Keratinocyte (primary cell): ENCODE measurements at places on chromosomes 1 and 21.
A peak's percentile ranks its signal among the peaks of the same experiment; 100 is the strongest.

- H3K27me3 ChIP-seq = no peaks in the 10 kb centered on the region
- no peak overlapping the region for H3K4me3 ChIP-seq
- no peaks in the 10 kb centered on the region for H3K36me3 ChIP-seq
- no peak for DNase-seq
- H3K4me1 ChIP-seq = peaks cover 6% of the 10 kb centered on the region
These were observed 2.2 kb downstream of the PGM1 start for GRCh38 chr1:63595435-63595834.

- no peak overlapping the region for H3K27ac ChIP-seq
- DNase-seq = no peak
- H3K36me3 ChIP-seq = no peaks in the 10 kb centered on the region
- H3K4me1 ChIP-seq = no peaks in the 10 kb centered on the region
- no peaks in the 10 kb centered on the region for H3K27me3 ChIP-seq
- no peak overlapping the region for H3K4me3 ChIP-seq
These were observed 22.4 kb downstream of the MCOLN3 start for GRCh38 chr1:85025940-85026339.

GRCh38 chr1:40638097-40639036, 27.1 kb downstream of the RIMS3 start:
- H3K4me1 ChIP-seq = peaks cover 20% of the 10 kb centered on the region
- H3K4me3 ChIP-seq = no peak overlapping the region
- no peak overlapping the region for H3K27ac ChIP-seq
- peaks cover 5% of the 10 kb centered on the region for H3K27me3 ChIP-seq

GRCh38 chr1:66585002-66585401, 51.0 kb downstream of the SGIP1 start:
- no peak overlapping the region for H3K27ac ChIP-seq
- H3K27me3 ChIP-seq = no peaks in the 10 kb centered on the region

DNA sequence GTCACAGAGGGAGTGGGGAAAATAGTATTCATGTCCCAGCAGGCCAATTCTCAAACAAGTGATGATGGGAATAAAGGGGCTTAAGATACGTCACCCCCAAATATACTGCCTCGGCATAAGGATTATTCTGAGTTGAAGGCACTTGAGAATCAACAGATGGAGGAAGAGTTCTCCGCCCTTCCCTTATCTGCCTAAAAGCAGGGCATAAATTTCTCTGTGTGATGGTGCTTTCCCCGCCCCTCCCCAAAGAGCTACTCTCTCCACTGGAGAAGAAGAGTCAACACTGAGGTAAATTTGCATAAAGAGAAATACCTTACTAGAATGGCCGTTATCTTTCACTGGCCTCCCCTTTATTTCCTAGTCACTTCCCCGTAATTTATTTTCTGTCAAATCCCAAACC, 18.7 kb downstream of the BECN2 start:
- no peak overlapping the region for H3K27ac ChIP-seq

GRCh38 chr1:97461782-97462181, 459.1 kb downstream of the DPYD start:
- DNase-seq = no peak
- no peaks in the 10 kb centered on the region for H3K4me1 ChIP-seq
- H3K36me3 ChIP-seq = no peaks in the 10 kb centered on the region

DNA sequence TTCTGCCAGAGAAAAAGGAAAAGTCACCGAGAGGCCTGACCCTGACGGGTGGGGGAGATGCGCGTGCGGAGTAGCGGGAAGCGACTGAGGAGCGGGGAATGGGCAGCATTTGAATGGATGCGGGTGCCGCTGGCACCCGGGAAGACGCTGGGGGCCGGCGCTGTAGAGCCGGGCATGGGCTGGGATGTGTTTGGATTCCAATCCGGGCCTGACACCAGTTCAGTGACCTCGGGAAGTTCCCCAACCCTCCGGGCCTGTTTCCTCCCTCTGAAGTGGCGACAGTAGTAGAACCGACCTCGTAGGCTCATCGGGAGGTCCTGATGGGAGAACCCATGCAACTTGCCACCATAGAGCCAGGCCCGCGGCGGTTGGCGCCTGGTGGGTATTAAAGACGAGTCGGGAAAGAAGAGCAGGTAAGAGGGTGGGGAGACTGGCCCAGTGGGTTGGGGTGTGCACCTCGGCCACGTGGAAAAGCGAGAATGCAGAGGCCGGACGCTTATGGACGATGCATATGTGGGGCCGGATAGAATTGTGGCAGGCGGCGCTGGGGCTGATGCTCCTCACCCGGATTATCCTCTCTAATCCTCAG, 642 bp upstream of the SLC16A1 start:
- H3K4me3 ChIP-seq = peak overlapping the region; percentile 89
- no peaks in the 10 kb centered on the region for H3K27me3 ChIP-seq
- no peak for DNase-seq
- H3K27ac ChIP-seq = peak overlapping the region; percentile 92

DNA sequence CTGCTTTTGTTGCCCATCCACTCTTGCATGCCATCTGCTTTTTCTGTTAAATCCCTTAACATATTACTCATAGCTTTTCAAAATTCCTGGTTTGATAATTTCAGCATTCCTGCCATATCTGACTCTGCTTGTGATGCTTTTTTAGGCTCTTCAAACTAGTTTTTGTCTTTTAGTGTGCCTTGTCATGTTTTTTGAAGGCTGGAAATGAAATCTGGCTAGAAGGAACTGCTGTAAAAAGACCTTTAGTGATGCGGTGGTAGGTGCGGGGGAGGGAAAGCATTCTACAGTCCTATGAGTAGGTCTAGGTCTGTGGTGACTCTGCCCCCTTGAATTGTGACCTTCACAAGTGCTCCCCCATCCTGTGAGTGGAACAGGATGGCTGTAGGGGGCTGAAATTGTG, 15.0 kb upstream of the S100B start:
- H3K4me1 ChIP-seq = no peaks in the 10 kb centered on the region
- no peaks in the 10 kb centered on the region for H3K36me3 ChIP-seq
- no peak overlapping the region for H3K4me3 ChIP-seq

DNA sequence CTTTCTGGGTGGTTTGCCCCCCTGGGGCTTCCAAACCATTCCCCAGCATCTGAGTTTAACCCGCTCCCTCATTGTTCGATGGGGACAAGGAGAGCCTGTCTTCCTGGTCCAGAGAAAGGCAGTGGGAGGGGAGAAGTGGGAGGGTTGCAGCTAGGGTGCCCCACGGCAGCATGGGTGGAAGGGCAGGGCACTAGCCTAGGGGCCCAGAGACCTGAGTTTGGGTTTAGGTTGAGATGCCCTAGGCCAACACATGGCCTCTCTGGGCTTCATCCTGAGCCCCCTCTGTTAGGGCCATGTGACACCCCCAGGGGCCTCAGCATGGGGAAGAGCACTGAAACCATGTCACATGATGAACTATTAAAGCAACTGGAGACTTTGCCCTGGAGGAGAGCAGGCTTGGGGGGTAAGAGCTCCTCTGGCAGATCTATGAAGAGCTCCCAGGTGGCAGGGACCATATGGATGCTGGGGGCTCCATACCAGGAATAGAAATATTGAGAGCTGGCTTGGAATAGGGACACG, 9.7 kb upstream of the RUNX3 start:
- H3K36me3 ChIP-seq = no peaks in the 10 kb centered on the region
- DNase-seq = no peak
- H3K27ac ChIP-seq = no peak overlapping the region
- H3K4me3 ChIP-seq = no peak overlapping the region
- H3K4me1 ChIP-seq = no peaks in the 10 kb centered on the region

GRCh38 chr1:47627471-47628370, 189.9 kb downstream of the FOXD2 start:
- peaks cover 4% of the 10 kb centered on the region for H3K27me3 ChIP-seq
- no peaks in the 10 kb centered on the region for H3K4me1 ChIP-seq

GRCh38 chr1:55127827-55128343, 87.3 kb downstream of the USP24 start:
- H3K4me1 ChIP-seq = peaks cover 6% of the 10 kb centered on the region
- H3K4me3 ChIP-seq = no peak overlapping the region
- DNase-seq = no peak
